Muscle of leg (tissue), 16 donors: ENCODE measurements at places on chromosomes 4 and X. TPM values are rescaled to one million over a fixed set of nuclear protein-coding genes. Genes with fewer than 3 reads are reported as not detected.

GRCh38 chr4:159103384-159103990 lies 608 bp downstream of the RAPGEF2 start:
- H3K27ac ChIP-seq = peak overlapping the region; percentile 95
- DNase-seq = peak; percentile 70
- no peaks in the 10 kb centered on the region for H3K36me3 ChIP-seq
- peaks cover 7% of the 10 kb centered on the region for H3K27me3 ChIP-seq
- peak overlapping the region; percentile 96 for H3K4me3 ChIP-seq
- H3K4me1 ChIP-seq = peaks cover 15% of the 10 kb centered on the region

GRCh38 chrX:48806081-48806480 lies 4.2 kb downstream of the HDAC6 start:
- H3K36me3 ChIP-seq = peaks cover 21% of the 10 kb centered on the region
- H3K4me3 ChIP-seq = no peak overlapping the region
- no peak overlapping the region for H3K27ac ChIP-seq
- H3K27me3 ChIP-seq = no peaks in the 10 kb centered on the region
- DNase-seq = no peak
- peaks cover 7% of the 10 kb centered on the region for H3K4me1 ChIP-seq

GRCh38 chr4:153143527-153144348 lies 60.5 kb upstream of the TRIM2 start:
- peak; percentile 43 for DNase-seq
- H3K27ac ChIP-seq = no peak overlapping the region
- peaks cover 9% of the 10 kb centered on the region for H3K4me1 ChIP-seq
- no peaks in the 10 kb centered on the region for H3K27me3 ChIP-seq
- no peaks in the 10 kb centered on the region for H3K36me3 ChIP-seq

DNA sequence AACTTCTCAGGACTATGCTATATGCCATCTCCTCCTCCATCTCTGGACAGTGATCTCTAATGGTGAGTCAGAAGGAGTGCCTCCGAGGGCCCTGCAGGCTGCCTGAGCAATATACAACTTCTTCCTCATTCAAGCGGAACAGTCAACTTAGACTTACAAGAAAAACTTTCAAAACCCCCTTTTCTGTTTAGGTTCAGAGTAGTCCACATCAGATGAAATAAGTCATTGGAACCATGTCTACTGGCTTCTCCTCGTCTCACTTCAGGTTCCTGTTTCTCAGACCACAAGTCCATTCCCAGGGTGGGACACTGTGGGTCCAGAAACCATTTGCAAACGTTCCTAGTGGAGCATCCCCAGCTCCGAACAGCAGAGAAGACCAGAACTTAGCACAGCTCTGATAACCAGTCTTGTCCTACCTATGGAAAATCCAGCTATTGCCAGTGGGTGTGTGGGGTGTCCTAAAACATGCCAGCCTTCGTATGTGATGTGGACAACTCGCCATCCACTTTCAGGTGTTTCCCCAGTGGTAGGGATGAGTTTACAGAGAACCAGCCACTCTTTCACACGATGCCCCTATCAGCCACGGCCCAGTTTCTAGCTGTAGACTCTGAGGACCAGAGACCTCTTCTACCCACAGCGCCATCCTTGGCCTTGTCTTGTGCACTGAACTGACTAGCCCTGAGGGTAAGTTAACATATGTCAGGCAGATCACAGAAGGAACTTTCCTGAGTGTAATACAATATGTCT lies 32.7 kb upstream of the NKRF start:
- H3K36me3 ChIP-seq = peaks cover 3% of the 10 kb centered on the region
- no peaks in the 10 kb centered on the region for H3K4me1 ChIP-seq
- no peak for DNase-seq

DNA sequence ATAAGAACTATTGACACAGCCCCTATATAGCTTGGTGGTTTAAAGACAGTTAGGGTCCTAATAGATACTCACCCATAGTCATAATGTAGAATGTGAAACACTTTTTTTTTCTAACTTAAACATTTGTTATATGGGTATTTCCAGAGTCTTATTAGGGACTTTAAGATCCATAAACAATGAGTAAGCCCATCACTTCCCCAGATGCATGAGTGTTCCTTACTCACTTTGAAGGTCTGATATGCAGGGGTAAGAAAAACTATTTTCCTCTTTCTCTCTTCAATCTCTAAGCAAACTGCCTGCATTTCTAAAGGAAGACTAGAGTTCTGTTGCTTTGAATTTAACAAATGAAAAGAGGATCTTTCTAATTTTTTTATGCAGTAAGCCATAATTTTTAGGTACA lies 443.6 kb upstream of the PITX2 start:
- no peak overlapping the region for H3K27ac ChIP-seq
- no peaks in the 10 kb centered on the region for H3K36me3 ChIP-seq
- no peak overlapping the region for H3K4me3 ChIP-seq
- no peaks in the 10 kb centered on the region for H3K4me1 ChIP-seq
- DNase-seq = no peak

- DNase-seq = peak; percentile 86
- peak within 1 kb of the TSS; percentile 16 for H3K27ac ChIP-seq
- peak within 1 kb of the TSS; percentile 54 for H3K4me3 ChIP-seq
- H3K36me3 ChIP-seq = no peaks in the 10 kb centered on the region
- peaks cover 11% of the 10 kb centered on the region for H3K27me3 ChIP-seq
- peaks cover 2% of the 10 kb centered on the region for H3K4me1 ChIP-seq
Observed at GRCh38 chr4:165378745-165379677, at the start of gene CPE. Gene CPE (plus strand): TSS chr4:165379008. CDS start chr4:165379222, 214 bp downstream.

DNA sequence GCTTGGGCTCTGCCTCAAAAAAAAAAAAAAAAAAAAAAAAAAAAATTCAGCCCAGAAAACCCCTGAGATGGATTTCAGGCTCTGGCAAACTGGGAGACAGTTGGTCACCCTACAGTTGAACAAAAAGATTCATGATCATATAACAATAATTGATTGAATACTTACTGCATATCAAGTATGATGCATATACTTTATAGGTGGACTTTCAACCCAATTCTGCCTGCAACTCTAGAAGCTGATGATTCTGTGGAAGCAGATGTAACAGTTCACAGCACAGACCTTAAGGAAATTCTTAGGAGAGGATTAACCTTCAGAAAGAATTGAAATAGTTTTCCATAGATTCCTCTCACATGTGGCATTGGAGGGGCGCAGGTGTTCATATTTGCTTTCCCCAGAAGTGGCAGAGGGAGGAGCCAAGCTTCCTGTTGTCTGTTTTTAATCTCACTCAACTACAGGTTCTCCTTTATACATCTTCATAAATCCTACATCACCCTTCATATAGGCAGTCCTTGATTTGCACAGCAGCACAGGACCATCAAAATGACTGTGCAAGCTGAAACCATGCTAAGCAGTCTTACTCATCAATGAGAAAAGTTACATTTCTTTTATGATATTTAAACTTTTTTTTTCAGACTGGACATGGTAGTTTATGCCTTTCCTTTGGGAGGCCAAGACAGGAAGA lies 149.4 kb upstream of the KLF3 start:
- no peak for DNase-seq
- H3K4me3 ChIP-seq = no peak overlapping the region
- no peak overlapping the region for H3K27ac ChIP-seq
- no peaks in the 10 kb centered on the region for H3K27me3 ChIP-seq
- H3K36me3 ChIP-seq = no peaks in the 10 kb centered on the region

- peaks cover 3% of the 10 kb centered on the region for H3K27me3 ChIP-seq
- H3K27ac ChIP-seq = no peak overlapping the region
- H3K36me3 ChIP-seq = no peaks in the 10 kb centered on the region
- DNase-seq = peak; percentile 83
Observed at GRCh38 chr4:3613967-3614730, 81.9 kb upstream of the LRPAP1 start.

DNA sequence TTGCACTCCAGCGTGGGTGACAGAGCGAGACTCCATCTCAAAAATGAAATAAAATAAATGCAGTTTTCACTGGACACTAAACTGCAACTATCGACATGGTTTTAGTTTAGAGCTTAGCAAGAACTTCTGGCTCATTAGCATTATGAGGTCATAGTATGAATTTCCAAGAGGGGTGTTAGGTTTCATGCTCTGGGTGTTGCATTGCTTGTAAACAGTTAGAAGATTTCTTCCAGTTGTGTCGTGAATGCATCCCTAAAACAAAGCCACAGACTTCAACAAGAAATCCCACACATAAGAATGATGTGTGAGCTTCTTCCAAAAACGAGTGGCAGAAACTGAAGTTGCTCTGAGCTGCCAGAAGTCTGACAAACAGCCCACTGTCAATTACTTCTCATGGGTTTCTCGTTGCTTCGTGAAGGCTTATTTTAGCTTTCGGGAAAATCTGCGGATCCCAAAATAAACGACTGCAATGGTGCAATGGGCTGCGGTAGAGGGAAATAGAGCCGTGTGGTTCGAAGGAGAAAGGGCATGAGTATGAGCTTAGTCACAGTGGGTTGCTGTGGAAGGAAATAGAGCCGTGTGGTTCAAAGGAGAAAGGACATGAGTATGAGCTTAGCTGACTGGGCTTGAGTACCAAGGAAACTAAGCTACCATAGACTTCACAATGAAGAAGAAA lies 354.9 kb downstream of the DHRSX start:
- no peaks in the 10 kb centered on the region for H3K36me3 ChIP-seq
- peak; percentile 25 for DNase-seq
- no peak overlapping the region for H3K4me3 ChIP-seq
- no peaks in the 10 kb centered on the region for H3K27me3 ChIP-seq
- H3K4me1 ChIP-seq = no peaks in the 10 kb centered on the region

- no peak for DNase-seq
- H3K36me3 ChIP-seq = no peaks in the 10 kb centered on the region
- H3K27me3 ChIP-seq = no peaks in the 10 kb centered on the region
- H3K4me1 ChIP-seq = no peaks in the 10 kb centered on the region
- H3K27ac ChIP-seq = no peak overlapping the region
Observed at GRCh38 chr4:131638781-131639180, 1510.3 kb upstream of the PCDH10 start.

DNA sequence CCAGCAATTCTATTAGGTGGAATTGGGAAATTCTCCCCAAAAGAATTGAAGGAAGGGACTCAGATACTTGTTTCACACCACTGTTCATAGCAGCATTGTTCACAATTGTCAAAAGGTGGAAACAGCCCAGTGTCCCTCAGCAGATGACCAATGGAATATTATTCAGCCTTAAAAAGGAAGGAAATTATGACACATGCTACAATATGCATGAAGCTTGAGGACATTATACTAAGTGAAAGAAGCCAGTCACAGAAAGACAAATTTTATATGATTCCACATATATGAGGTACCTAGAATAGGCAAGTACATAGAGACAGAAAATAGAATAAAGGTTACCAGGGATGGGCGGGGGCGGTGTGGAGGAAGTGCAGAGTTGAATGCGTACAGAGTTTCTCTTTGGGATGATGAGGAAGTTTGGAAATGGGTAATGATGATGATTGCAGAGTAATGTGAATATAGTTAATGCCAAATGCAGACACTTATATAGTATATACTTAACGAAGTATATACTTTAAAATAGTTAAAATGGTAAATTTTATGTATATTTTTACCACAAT lies 29.6 kb downstream of the DOCK11 start:
- H3K27me3 ChIP-seq = peaks cover 3% of the 10 kb centered on the region
- H3K27ac ChIP-seq = no peak overlapping the region
- H3K4me1 ChIP-seq = peaks cover 2% of the 10 kb centered on the region
- H3K4me3 ChIP-seq = no peak overlapping the region
- H3K36me3 ChIP-seq = no peaks in the 10 kb centered on the region

DNA sequence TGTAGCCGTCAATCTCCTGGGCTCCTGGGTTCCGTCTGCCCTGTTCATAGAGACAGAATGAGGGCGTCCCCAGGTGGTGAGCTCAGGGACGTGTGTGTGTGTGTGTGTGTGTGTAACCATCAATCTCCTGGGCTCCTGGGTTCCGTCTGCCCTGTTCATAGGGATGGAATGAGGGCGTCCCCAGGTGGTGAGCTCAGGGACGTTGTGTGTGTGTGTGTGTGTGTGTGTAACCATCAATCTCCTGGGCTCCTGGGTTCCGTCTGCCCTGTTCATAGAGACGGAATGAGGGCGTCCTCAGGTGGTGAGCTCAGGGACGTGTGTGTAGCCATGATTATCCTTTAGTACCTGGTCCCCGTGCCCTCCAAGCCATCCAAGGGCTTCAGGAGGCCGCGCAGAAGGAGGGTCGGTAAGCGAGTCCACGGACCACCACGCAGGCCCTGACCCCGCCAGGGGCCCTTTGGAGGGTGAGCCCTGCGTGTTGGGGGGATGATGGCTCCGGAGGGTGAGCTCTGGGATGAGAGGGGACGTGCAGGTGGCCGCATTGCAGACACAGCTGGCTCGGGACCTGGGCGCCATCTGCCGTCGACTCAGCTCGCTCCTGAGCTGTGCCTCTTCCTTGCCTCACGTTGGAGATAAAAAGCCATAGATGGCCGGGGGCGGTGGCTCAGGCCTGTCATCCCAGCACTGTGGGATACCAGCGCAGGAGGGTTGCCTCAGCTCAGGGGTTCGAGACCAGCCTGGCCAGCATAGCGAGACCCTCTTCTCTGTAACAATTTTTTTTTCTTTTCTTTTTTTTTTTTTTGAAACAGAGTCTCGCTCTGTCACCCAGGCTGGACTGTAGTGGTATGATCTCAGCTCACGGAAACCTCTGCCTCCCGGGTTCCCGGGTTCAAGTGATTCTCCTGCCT lies 5.4 kb upstream of the GTPBP6 start:
- no peak overlapping the region for H3K4me3 ChIP-seq
- no peaks in the 10 kb centered on the region for H3K36me3 ChIP-seq
- no peaks in the 10 kb centered on the region for H3K27me3 ChIP-seq
- H3K27ac ChIP-seq = no peak overlapping the region
- DNase-seq = peak; percentile 67
- peaks cover 16% of the 10 kb centered on the region for H3K4me1 ChIP-seq

DNA sequence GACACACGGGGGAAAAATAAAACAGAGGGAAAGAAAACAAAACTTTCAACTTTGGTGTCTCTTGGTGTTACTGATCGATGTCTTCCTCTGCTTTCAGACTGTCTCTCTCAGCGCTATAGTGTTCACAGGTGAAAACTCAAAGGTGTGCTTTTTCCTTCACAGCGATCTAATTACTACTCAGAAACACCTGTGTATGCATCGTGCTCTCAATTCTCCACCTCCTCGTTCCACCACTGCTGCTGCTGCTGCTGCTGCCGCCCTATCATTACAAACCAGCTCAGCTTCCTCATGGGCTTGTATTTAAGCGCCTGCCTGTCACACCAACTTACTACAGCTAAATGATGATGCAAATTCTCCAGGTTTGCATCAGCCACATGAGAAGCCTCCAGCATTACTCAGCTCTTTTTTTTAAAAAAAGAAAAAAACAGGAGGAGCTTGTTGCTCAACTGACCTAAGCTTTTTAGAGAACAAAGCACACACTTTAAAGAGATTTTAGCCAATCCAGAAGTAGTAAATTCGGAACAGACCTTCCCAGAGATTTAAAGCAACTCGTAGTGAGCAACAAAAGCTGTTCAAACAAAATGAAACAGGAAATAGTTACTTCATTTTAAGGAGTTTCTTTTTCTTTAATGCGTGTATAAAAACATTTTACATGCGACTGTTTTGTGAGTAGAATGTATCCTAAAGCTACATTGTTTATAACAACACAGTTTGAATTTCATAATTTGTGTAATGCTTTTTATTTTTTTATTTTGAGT lies at the start of gene SLC7A11:
SLC7A11 (minus strand) TSS at position 274 of the 758 bp plus-strand sequence. CDS start 280 bp downstream, outside the sequence.
- H3K4me1 ChIP-seq = no peaks in the 10 kb centered on the region
- peak within 1 kb of the TSS; percentile 32 for H3K27ac ChIP-seq
- H3K4me3 ChIP-seq = peak within 1 kb of the TSS; percentile 26
- no peaks in the 10 kb centered on the region for H3K36me3 ChIP-seq
- no peaks in the 10 kb centered on the region for H3K27me3 ChIP-seq
- DNase-seq = peak; percentile 94

SMIM10 gene
- 9.3 TPM for total RNA-seq

OTUD4 gene
- 43.8 TPM for total RNA-seq

KLB gene
- under 0.01 TPM for total RNA-seq

FAM184B gene
- total RNA-seq = 5.1 TPM

FAM149A gene
- 9.4 TPM for total RNA-seq

UTP3 gene
- 10.7 TPM for total RNA-seq

SPANXN3 gene
- not detected for total RNA-seq

HSFX2 gene
- 0.75 TPM for total RNA-seq

UGT2B17 gene
- not detected for total RNA-seq

REELD1 gene
- total RNA-seq = not detected

ZFYVE28 gene
- total RNA-seq = 2.6 TPM

CT45A8 gene
- not detected for total RNA-seq
